Regular cardiac myocyte (primary cell): ENCODE measurements at places on chromosomes 7 and 10. TPM values are rescaled to one million over a fixed set of nuclear protein-coding genes. Genes with fewer than 3 reads are reported as not detected.

Gene SH2D4B
- under 0.01 TPM in 2 replicates for total RNA-seq

Gene OPALIN
- not detected in 2 replicates for total RNA-seq

Gene THSD7A
- total RNA-seq: 0.56 and 0.58 TPM in 2 replicates

Gene PON3
- under 0.01 TPM in 2 replicates for total RNA-seq

Gene STEAP1
- total RNA-seq: 32.2 and 64.8 TPM in 2 replicates

Gene ADGRA1
- not detected in 2 replicates for total RNA-seq

Gene GHITM
- 191 and 207 TPM in 2 replicates for total RNA-seq
